Epithelial cell of prostate (primary cell): ENCODE measurements at places on chromosomes 3 and 15.

GRCh38 chr3:45434996-45435395 lies 46.6 kb downstream of the LARS2 start:
- DNase-seq: no peak

DNA sequence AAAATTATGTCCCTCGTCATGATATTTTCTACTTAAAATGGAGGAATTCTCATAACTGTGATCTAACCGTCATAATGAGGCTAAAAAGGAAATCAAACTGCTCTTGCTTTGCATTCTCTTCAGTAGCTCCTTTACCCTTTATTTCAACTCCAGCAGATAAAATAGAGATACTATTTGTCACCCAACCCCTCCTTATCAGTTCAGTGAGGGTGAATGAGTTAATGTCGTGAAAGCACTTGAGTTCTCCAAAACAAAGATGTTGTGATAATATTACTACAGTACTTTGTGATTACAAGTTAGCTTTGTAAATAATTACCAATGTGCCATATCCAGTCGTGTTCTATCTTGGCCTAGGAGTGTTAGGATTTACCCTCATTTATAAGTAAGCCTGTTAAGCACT lies 63.4 kb upstream of the ANKRD28 start:
- no peak for DNase-seq

GRCh38 chr15:45341790-45342189 lies 36.6 kb downstream of the GATM start:
- DNase-seq: no peak

DNA sequence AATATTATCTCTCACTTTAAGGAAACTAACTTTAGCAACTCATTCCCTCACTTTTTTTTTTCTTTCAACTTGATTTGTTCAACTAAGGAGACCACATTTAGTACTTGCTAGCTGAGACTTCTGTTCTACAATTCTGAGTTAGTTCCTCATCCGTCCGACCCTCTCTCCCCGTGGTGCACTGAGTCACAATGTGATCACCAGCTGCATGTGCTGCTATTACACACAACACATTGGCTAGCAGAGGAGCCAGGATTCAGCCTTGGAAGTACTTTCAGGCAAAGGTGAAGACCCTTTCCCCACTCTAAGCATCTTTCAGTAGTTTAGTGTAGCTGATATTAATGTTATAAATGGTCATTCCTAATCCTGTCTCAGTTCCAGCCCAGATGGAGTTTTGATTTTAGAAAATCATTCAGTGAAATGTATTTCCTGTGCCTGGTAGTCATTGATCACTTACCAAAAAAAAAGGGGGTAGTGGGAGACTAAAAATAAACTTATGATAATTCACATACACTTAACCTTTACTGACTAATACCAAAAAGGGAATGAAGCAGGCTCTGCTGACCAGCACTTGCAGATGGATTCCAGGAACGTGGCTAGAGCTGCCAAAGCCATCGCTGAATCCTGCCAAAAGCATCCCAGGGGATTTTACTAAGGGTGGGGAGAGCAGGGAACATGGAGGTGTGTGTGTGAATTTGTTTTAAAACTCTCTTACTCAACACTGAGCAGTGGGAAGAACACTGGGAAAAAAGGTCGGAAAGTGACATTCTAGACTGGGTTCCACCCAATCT lies 424.8 kb downstream of the LPP start:
- DNase-seq: no peak

DNA sequence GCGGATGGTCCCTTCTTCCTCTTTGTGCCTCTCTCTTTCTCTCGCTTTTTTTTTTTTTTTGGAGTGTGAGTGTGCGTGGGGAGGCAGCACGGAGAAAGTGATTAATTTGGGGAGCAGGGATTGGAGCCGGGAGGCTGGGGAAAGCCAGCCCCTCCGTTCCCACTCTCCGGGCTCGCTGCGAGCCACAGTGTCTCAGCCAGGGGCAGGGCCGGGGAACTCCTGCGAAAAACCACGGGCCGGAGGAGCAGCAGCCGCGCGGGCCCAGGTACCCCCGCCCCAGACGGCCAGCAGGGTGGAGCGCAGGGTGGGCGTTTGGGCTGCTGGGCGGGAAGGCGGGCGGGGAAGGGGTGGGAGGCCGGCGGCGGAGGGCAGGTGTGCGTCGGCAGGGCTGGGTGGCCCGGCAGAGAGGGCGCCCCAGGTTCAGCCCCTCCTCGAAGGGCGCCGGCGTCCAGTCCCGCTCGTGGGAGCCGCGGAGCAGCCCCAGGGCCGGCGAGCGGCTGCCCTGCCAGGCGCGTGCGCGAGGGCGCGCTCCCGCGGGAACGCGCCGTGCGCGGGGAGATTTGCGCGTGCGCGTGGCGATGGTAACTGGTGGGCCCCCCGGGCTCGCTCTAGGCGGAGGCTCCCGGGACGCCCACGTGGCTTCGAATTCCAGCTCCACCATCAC lies 1.4 kb downstream of the CHL1 start:
- no peak for DNase-seq

- DNase-seq: no peak
Observed at GRCh38 chr3:113275929-113276750, 64.8 kb downstream of the BOC start.

DNA sequence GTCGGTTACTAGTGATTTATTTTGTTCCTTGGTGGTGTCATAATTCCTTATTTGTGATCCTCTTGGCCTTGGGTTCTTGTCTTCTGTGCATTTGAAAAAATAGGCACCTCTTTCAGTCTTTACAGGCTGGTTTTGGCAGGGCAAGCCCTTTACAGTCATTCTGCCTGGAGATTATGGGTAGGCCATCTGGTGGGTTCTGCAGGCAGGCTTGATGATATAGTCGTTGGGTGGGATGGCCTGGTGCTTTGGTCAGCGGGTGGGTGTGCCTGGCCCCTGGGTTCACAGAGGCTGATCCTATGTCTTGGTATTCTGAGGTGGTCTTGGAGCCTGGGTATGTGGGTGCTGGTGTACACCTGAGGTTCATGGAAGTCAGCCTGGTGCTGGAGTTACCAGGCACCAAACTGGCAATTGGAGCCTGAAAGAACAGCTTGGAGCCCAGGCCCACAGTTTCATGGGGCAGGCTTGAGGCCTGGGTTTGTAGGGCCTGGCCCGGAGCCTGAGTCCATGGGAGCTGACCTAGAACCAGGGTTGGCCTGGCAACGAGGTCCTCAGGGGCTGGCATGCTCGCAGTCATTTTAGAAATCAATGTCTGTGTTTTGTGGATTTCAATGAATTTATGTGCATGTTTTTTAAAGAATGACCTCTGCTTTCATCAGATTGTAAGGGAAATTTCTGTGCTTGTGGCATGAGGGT lies 63.3 kb downstream of the DOCK3 start:
- no peak for DNase-seq

DNA sequence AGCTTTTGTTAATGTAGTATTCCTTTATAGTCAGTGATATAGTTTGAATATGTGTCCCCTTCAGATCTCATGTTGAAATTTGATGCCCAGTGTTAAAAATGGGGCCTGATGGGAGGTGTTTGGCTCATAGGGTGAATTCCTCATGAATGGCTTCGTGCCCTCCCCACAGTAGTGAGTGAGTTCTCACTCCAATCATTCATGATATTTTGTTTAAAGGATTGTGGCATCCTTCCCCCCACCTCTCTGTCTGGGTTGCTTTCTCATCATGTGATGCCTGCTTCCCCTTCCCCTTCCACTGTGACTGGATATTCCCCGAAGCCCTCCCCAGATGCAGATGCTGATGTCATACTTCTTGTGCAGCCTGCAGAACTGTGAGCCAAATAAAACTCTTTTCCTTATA lies 649.8 kb upstream of the NR2F2 start:
- no peak for DNase-seq

DNA sequence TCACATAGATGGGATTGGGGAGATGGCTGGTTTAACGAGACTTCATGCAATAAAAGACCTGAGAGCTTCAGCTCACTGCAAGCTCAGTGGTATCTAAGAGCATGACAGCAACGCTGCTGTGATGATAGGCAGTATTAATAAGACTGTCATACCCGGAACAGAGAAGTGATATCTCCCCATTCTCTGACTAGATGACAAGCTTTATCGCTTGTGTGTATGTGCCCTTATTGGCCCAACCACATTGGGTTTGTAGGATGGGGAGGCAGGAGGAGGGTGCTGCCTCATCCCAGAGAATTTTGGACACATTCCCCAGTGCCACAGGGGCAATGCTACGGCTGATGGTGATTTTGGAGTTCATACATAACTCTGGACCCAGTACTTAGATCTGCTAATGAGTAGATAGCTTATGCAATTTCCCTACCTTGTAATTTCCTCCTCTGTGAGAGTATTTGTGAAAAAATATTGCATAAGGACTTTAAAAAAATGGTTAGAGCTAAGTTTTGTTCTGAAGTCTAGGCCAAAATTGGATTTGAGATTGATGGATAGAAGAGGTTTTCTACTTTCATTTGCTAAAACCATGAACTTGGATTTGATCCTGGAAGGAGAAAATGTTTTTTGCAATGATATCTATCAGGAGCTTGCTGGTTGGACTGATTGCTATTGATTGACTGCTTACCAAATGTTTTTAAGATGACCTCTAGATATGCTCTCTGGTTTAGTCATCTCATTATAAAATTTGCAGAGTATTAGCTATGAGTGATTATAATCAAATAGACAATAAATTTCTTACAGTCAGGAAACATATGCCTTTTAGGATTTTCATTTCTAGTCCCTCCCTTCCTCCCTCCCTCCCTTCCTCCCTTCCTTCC lies 14.0 kb upstream of the TMEM212 start:
- no peak for DNase-seq

DNA sequence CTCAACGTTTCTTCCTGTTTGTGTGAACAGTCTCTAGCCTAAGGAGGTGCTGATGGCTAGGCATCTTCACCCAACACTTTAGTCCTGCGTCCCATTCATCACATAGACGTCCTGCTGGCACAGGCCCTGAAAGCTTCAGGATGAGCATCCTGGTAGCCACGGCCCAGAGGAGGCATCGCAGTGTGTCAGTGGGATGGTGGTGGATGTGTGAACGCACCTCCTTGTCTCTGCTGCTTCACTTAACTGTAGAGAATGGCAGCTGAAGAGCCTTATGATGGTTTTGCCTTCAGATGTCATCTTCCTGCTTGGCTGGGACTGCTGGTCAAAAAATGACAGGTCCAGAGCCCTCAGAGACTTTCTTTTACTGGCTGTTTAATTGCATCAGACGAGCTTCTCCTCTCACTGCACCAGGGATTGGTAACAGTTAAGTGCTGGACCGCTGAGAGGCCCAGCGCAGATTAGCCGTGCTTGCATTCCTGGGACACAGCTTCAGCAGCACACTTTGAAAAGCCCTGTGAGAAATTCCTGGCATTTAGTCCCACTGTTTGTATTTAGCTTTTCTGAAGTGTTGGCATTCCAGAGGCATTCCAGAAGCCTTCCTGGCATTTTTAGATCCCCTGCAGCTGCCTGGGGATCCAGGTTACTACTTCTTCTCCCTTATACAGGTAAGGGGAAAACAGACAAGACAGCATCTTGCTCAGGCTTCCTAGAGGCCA lies 132.4 kb upstream of the PLXNA1 start:
- DNase-seq: no peak

- DNase-seq: no peak
Observed at GRCh38 chr15:74392451-74392830, 25.0 kb upstream of the CYP11A1 start.

GRCh38 chr3:38353151-38353550 lies 6.6 kb downstream of the XYLB start:
- DNase-seq: no peak
